ENCODE measurements at places on chromosomes 4 and X. TPM values are rescaled to one million over a fixed set of nuclear protein-coding genes. Genes with fewer than 3 reads are reported as not detected.

TMEM184C gene
- total RNA-seq, result 23.2 TPM

DNA sequence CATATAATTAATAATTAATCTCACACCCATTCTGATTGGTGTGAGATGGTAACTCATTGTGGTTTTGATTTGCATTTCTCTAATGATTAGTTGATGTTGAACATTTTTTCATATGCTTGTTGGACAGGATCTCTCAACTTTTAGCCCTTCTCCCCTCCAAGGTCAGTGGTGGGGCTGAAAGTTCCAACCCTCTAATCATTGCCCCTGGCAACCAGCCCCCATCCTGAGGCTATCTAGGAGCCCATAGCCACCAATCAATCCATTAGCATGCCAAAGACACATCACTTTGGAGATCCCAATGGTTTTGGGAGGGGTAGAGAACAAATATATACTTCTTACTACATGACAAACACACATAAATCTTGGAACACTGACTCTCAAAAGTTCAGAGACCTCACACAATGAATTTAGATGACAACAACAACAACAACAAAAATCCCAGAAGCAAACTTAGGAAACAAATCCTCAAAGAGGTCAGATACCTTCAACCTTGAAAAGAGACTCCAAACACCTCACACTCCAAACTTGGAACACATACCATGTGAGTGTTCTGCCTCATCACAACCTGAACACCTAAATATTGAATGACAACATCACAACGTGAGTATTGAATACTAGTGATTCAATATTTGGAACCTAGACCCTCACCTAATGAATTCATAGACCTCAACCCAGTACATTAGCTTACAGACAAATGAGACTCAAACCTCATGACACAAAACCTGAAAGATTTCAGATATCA is 19.0 kb upstream of the PAGE4 start:
- H3K27ac ChIP-seq, result no peak overlapping the region
- no peaks in the 10 kb centered on the region for H3K4me1 ChIP-seq
- H3K4me3 ChIP-seq, result no peak overlapping the region
- no peaks in the 10 kb centered on the region for H3K36me3 ChIP-seq

QDPR gene
- total RNA-seq, result 10.7 TPM

- H3K36me3 ChIP-seq, result no peaks in the 10 kb centered on the region
- H3K27me3 ChIP-seq, result no peaks in the 10 kb centered on the region
- no peaks in the 10 kb centered on the region for H3K4me1 ChIP-seq
These were observed 20.3 kb upstream of the GTPBP6 start for GRCh38 chrX:338836-339400.

DNA sequence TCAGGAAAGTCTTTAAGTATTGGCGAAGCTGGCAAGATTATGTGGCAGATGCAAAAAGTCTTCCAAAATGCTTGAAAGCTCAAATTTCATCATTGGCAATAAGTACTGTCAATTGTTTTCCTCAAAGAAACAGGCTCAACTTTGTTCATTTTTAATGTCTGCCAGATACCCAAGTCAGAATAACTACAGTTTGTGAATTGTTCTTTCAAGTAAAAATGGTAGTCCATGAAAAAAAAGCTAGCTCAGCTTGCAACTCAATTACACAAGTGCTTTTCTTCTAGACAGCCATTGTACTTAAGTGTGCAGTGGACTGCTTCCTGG is 70.5 kb downstream of the AFF1 start:
- no peaks in the 10 kb centered on the region for H3K36me3 ChIP-seq
- peak overlapping the region; percentile 85 for H3K4me3 ChIP-seq
- H3K4me1 ChIP-seq, result peaks cover 12% of the 10 kb centered on the region
- H3K27me3 ChIP-seq, result no peaks in the 10 kb centered on the region
- no peak for DNase-seq

HSPA4L gene
- 5.8 TPM for total RNA-seq

GRCh38 chr4:94356444-94356843 is 13.8 kb upstream of the HPGDS start:
- no peak overlapping the region for H3K27ac ChIP-seq
- no peak for DNase-seq
- no peaks in the 10 kb centered on the region for H3K36me3 ChIP-seq
- no peak overlapping the region for H3K4me3 ChIP-seq

DNA sequence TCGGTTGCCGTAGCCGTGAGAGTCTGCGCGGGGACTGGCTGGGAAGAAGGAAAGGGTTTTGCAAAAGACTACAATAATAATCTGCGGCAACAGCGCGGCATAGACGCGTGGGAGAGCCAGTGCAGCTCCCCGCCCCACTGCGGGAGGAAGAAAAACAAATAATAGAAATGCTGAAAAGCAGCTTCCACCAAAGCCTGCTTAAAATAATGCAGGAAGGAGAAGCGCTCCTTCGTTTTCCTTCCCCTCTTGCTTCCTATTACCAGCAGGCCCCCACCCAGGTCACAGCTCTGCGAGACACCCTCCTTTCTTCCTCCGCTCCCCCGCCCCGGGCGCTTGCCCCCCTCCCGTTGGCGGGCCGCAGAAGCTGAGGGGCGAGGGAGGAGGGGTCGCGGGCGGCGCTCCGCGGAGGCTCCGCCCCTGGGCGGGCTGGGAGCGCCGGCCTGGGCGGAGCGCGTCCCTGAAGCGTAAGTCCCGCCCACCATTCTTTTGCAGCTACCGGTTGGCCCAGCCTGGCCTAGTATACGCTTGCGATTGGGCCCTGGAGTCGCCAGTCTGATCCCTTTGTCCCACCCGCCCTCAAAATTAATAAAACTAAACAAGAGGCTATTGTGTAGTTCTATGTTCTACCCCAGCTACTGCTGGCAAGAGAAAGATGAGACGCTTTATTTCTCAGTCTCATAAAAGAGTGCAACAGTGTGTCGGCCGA is 636 bp upstream of the AMOT start:
- no peaks in the 10 kb centered on the region for H3K27me3 ChIP-seq
- peak overlapping the region; percentile 85 for H3K4me3 ChIP-seq
- peak; percentile 15 for DNase-seq
- H3K4me1 ChIP-seq, result no peaks in the 10 kb centered on the region
- H3K36me3 ChIP-seq, result no peaks in the 10 kb centered on the region

GRCh38 chr4:124691801-124692200 is 20.7 kb downstream of the ANKRD50 start:
- peaks cover 5% of the 10 kb centered on the region for H3K4me1 ChIP-seq
- no peaks in the 10 kb centered on the region for H3K36me3 ChIP-seq
- no peaks in the 10 kb centered on the region for H3K27me3 ChIP-seq
- H3K27ac ChIP-seq, result no peak overlapping the region
- no peak overlapping the region for H3K4me3 ChIP-seq
- no peak for DNase-seq

GRCh38 chr4:64248186-64248585 is 161.1 kb downstream of the TECRL start:
- no peak overlapping the region for H3K4me3 ChIP-seq
- H3K27ac ChIP-seq, result no peak overlapping the region
- DNase-seq, result no peak
- H3K4me1 ChIP-seq, result no peaks in the 10 kb centered on the region
- H3K36me3 ChIP-seq, result no peaks in the 10 kb centered on the region
- H3K27me3 ChIP-seq, result no peaks in the 10 kb centered on the region

BEX4 gene
- total RNA-seq, result 29.4 TPM

GRCh38 chr4:99856166-99856565 is 38.1 kb downstream of the LAMTOR3 start:
- H3K36me3 ChIP-seq, result no peaks in the 10 kb centered on the region
- no peak overlapping the region for H3K4me3 ChIP-seq
- DNase-seq, result no peak
- no peak overlapping the region for H3K27ac ChIP-seq
- peaks cover 3% of the 10 kb centered on the region for H3K4me1 ChIP-seq

GRCh38 chr4:25103418-25103817 is 56.8 kb downstream of the SEPSECS start:
- no peaks in the 10 kb centered on the region for H3K36me3 ChIP-seq
- H3K4me3 ChIP-seq, result no peak overlapping the region
- no peak overlapping the region for H3K27ac ChIP-seq
- no peaks in the 10 kb centered on the region for H3K4me1 ChIP-seq

DNA sequence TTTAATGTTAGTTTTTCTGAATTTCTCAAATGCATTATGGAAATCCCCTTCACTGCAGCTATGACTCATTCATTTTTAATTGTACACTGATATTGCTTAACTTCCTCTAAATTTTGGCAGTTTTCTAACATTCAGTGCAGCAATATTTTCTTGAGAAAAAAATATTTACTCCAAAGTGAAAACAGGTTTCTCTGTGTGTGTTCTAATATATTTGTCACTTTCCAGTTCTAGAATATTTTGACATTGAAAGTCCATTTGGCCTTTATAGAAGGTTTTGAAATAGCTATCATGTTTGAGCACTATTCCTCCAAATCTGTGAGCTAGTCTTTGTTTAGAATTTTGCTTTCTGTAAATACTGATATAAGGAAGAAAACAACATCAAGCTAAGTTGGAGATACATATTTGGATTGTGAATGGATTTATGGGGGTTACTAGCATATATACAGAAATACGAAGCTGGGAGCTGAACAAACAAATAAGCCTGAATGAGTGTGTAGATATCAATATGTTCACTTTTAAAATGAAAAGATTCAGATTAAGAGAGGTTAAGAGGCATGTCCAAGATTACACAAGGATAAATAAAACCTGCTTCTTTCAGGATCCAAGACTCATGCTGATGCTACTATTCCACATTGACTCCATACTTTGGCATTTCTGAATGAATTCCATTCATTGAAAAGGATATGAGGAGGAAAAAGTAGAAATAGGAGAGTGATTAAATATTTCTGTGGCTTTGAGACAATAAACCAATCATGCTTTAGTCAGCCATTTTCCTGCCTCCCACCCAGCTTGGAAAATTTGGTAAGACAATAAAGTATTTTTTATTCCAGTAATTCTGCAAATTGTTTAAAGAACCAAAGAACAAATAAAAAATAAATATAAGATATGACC is 57.3 kb upstream of the SLIT2 start:
- peaks cover 5% of the 10 kb centered on the region for H3K4me1 ChIP-seq
- H3K27me3 ChIP-seq, result no peaks in the 10 kb centered on the region
- no peak overlapping the region for H3K4me3 ChIP-seq
- H3K36me3 ChIP-seq, result no peaks in the 10 kb centered on the region

WWC2 gene
- total RNA-seq, result 44.8 TPM

C4orf50 gene
- total RNA-seq, result 0.14 TPM

All from thoracic aorta (tissue), 2 donors.